Activated T-cell treated with anti-CD3 and anti-CD28 coated beads for 1 hour (primary cell): ENCODE measurements at places on chromosomes 11 and 22.

GRCh38 chr11:76382209-76382608 is 1.1 kb downstream of the GVQW3 start:
- no peak for DNase-seq

GRCh38 chr11:74318241-74318932 is 6.9 kb upstream of the P4HA3 start:
- DNase-seq = no peak

GRCh38 chr11:34721646-34722045 is 100.8 kb downstream of the EHF start:
- no peak for DNase-seq

DNA sequence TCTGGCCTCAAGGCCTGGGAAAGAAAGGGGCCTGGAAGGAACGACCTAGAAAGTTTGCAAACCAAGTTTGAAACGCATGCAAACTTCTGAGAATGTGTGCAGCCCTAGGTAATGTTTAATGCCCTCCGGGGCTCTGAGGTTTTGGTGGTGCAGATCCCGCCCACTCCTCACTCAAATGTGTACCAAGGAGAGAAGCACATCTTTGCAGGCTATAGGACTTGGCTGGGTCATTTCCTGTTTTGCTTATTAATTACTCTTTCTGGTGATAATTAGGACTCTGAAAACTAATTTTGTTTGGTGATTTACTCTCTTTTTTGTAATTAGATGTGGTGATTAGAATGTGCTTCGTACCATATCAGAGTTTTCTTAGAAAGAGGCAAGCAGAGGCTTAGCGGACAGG is 625.9 kb upstream of the CADM1 start:
- DNase-seq = no peak

- no peak for DNase-seq
Measured at GRCh38 chr11:72483412-72484186, 49.3 kb upstream of the CLPB start.

DNA sequence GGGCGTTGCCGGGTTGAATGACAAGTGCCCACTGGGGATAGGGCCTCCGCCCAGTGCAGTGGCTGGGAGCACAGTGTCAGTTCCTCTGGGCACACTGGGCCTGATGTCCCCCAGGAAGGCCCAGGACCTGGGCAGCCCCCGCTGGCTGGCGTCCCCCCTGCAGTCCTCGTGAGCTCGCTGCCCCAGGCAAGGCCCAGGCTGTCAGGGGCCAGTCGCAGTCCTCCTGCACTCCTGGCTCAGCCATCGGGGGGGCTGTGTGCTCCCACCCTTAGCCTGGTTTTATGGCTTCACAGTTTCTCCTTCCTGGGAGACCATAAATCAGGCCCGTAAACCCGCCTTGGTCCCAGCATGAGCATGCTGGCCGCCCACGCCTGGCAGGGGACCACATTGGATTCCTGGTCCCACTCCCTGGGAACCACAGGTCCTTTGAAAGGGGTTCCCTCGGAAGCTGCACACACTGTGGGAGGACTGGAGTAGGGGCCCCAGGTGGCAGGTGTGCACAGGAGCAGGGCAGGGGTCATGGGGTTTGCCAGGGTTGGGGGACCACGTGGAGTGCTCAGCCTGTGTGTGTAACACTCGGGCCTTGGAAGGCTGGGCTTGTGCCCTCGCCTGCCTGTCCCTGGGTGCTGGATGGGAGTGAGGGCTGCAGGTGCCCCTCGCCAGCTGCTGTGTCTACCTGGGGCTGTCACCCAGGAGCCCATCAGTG is 113.6 kb downstream of the KCNQ1OT1 start:
- DNase-seq = no peak

DNA sequence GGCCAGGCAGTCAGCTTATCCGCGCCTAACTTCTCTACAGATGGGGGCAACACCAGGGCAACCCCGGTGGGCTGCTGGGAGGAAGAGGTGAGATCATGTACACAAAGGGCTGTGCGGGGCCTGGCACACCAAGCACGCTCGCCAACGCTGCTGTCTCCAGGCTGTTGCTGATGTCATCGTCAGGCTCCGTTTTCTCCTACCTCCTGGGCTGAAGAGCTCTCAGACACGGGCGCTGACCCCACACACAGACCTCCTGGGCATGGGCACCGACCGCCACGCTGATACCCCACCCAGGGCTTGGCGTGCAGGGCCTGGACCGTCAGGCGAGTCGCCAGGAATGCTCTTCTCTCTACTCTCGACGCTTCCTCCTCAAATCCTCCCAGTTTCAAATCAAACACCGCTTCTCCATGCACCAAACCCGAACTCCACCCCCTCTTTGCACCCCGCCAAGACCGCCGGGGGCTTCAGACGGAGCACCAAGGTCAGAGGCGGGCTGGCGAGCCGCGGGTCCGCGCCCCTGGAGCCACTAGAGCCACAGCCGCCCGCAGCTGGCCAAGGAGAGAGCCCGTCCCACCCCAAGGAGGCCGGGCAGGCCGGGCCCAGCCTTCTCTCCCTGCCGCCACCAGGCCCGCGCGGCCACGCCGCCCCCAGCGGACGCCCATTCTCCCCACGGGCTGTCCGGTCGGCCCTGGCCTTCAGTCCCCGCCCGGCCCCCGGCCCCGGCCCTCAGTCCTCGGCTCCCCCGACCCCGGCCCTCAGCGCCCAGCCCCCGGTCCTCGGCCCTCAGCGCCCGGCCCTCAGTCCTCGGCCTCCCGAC is 772 bp downstream of the SBF1 start:
- no peak for DNase-seq

DNA sequence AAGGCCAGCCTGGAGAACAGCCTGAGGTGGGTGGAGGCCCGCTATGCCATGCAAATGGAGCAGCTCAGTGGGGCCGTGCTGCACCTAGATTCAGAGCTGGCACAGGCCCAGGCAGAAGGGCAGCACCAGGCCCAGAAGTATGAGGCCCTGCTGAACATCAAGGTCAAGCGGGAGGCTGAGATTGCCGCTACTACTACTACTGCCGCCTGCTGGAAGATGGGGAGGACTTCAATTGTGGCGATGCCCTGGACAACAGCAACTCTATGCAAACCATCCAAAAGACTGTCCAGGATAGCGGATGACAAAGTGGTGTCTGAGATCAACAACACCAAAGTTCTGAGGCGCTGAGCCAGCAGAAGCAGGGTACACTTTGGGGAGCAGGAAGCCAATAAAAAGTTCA is 3.1 kb upstream of the TMEM218 start:
- DNase-seq = no peak

GRCh38 chr11:106466521-106467080 is 389.1 kb downstream of the AASDHPPT start:
- DNase-seq = no peak

DNA sequence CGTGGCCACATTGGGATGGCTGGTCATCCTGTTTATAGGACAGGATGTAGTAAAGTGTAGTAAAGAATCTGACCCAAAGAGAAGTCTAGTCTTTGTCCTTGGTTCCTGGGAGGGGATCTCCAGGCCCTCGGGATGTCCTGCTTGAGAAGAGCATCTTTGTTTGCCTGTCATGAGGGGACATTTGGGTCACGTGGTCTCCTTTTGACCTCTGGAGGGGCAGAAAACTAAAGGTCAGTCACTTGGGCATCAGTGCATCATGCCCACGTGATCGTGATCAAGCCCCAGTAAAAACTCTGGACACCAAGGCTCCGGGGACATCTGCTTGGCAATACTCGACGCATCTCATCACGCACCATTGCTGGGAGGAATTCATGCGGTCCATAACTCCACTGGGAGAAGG is 9.1 kb downstream of the SMIM38 start:
- no peak for DNase-seq

GRCh38 chr11:63445720-63446119 is 45.2 kb downstream of the PLAAT5 start:
- DNase-seq = no peak

DNA sequence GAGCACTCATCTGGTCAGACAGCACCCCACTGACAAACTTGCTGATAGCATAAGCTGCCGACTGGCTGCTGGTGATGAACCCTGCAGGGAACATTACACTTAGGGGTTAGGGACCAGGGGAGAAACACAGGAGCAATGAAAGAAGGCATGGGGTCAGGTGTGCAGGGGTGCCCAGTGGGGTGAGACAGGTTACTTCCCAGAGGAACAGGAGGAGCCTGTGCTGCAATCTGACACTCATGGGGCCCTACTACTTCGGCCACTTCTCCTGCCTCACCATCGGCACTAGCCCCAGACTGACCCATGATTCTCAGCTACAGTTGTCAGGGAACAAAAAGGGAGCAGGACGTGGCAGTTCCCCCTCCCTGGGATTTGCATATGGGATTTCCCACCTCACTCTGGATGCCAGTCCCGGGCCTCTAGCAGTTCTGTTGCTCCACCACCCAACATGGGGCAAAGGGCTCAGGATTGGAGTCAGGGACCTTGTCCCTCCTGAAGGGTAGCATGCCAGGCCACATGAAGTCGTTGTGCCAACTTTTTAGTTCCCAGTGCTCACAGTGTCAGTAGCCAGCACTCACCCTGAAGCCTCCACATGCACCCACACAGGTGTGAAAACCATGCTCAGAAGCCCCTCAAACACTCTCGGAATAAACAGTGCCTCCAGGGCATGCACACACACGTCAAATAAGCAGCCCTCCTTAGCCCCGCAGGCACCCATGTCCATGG is 2.2 kb downstream of the SLC37A4 start:
- no peak for DNase-seq

GRCh38 chr11:69385832-69386427 is 92.0 kb downstream of the MYEOV start:
- no peak for DNase-seq

GRCh38 chr11:1478011-1478410 is 8.6 kb downstream of the MOB2 start:
- no peak for DNase-seq

DNA sequence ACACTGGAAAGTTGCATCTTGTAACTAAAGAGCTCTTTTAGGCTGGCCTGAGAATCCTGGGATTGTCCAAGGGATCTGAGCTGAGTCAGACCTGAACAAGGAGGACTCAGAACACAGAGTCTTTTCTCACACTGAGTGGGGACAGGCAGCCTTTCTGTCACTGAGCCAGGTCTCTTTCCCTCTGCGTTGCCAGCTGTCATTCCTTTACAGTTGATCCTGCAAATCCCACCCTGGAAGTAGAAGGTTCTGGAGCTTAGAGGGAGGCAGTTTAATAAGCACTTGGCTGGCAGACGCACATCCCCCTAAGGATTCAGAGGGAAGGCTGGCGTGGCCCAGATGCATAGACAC is 76.3 kb upstream of the SUSD2 start:
- DNase-seq = no peak

DNA sequence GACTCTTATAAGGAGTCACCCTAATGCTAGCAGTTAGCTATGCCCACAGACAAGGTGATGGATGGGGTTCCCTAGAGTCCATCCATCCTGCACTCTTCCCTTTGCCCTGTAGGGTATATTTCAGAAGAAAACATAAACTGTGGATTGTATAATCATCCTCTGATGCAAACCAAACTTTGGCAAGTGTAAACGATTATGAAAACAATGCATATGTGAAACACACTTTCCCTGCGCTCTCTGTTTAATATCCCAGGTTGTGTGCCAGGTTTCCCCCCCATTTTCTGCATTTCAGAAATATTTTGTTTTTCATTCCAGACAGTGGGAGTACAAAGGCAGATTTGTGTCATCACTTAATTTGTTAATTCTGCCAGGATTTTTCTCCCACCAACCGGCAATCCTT is 110.0 kb downstream of the LDLRAD3 start:
- DNase-seq = no peak

DNA sequence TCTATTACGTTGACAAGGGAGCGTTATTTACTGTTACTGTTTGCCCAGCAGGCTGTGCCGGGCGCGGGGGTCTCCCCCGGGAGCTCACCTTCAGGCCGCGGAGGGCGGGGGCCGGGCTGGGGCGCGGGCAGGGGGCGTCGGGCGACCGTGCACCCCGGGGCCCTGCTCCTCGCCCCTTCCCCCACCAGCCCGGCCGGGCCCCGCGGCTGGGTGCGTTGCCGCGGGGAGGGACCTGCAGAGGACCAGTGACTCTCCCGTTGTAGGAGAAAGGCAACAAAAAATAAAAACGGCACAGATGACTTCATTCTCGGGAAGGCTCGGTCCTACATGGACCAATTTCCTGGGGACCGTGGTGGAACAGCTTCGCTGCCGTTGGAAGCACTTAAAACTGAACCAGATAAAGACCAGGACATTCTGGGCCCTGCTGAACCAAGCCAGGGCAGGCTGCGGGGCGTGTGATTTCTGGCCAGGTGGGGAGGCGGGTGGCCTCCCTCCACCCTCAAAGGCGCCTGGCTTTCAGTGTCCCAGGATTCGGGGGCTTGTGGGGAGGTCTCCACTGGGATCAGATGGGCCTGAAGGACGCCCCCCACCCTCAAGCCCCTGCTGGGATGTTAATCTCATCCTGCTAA is 57.4 kb downstream of the IGLL1 start:
- DNase-seq = no peak

- no peak for DNase-seq
Measured at GRCh38 chr11:18986744-18987143, 47.5 kb upstream of the MRGPRX1 start.

DNA sequence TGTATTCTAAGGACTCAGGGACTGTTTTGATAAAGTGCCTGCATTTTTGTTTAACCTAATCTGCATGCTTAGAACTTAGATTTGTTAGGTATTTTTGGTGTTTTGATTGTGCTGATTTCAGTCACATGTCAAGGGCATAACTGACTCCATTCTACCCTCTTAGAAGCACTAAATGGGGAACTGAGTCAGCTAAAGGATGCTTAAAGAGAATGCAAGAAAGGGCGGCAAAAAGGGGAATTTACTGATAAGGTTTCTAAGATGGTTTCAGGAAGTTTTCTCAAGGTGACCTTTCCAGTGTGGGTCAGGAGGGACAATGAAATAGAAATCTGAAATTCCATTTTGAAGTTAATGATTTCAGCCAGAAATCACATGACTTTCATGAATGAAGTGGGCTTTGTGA is 43.0 kb downstream of the MMP20 start:
- DNase-seq = no peak

- no peak for DNase-seq
Measured at GRCh38 chr11:8266246-8267241, 2.9 kb upstream of the LMO1 start.

DNA sequence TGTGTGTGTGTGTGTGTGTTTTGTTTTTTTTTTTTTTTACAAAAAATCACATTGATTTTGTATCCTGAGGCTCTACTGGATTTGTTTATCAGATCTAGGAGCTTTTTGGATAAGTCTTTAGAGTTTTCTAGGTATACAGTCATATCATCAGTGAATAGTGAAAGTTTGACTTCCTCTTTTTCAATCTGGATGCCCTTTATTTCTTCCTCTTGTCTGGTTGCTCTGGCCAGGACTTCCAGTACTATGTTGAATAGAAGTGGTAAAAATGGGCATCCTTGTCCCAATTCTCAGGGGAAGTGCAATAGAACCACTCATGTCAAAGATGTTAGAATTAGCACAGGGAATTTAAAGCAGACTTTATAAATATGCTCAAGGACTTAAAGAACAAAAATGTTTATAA is 32.6 kb upstream of the PRDM11 start:
- DNase-seq = no peak

- no peak for DNase-seq
Measured at GRCh38 chr11:84901991-84902390, 725.2 kb downstream of the DLG2 start.
